ENCODE measurements at places on chromosomes 2 and 18.

DNA sequence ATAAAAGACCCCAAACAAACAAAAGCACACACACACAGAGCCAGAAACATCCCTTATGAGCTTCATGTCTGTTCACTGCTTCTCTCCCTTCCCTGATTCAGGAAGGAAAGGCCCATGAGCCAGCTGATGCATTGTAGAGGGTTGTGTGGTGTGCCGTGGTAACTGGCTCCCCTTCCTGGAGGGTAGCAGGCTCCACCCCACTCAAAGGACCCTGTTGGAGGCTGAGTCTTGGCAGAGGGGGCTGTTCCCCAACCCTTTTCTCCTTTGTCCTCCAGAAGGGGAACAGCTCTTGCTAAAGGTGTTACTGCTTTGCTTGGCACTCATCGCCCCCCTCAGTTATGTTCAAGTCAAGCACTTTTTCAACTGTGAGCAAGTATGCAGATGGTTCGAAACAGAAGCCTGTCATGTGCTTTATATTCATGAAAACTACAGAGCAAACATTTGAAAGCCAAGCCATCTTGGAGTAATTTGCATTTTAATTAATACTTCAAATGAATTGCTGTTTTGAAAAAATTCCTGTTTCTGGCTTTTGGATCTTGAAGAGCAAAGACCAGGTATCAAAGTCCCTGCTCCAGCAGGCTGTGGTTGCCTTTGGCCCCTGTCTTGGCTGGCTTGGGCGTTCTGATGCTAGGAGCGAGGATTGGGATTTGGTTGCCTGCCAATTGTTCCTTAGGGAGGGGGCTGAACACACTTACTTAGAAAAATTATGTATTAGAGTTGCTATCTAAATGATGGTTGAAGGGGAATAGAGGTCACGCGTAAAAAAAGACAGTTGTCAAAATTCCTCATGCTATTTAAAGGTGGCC is 267.8 kb downstream of the TSN start:
- DNase-seq = no peak

- no peak for DNase-seq
Observed at GRCh38 chr2:27390822-27391679, 10.5 kb upstream of the ZNF513 start.

DNA sequence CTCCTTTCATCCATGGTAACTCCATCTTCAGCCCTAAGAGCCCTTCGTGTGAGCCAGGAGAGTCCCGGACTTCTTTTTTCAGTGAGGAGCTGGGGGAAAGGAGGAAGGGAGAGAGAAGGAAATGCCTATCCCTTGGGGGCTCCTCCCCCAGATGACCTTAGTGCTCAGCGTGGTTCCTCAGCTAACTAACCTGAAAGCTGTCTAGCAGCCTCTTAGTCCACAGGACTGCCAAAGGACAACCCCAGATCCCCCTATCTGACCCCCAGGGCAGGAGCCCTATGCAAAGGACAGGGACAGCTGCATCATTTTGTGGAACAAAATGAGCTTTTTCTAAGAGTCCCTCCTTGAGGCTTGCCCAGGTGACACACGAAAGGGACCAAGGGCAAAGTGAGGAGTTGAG is 7.9 kb downstream of the SPR start:
- DNase-seq = no peak

DNA sequence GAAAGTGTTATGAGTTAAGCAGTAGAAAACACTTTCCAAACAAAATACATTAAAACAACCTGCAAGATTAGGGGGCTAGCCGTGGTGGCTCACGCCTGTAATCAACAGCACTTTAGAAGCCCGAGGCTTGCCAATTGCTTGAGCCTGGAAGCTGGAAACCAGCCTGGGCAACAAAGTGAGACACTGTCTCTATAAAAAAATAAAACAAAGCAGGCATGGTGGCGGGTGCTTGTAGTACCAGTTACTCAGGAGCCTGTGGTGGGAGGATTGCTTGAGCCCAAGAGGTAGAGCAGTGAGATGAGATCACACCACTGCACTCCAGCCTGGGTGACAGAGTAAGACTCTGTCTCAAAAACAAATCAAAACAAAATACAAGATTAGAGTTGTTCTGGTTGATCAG is 208.3 kb downstream of the ERBB4 start:
- no peak for DNase-seq

- DNase-seq = no peak
Observed at GRCh38 chr2:170922634-170923494, 6.2 kb upstream of the GORASP2 start.

- no peak for DNase-seq
Observed at GRCh38 chr2:241900251-241901017, 30.9 kb downstream of the RTP5 start.

GRCh38 chr2:30236591-30237238 is 5.4 kb downstream of the LBH start:
- DNase-seq = no peak

- no peak for DNase-seq
Observed at GRCh38 chr2:99636144-99637034, 146.6 kb upstream of the REV1 start.

DNA sequence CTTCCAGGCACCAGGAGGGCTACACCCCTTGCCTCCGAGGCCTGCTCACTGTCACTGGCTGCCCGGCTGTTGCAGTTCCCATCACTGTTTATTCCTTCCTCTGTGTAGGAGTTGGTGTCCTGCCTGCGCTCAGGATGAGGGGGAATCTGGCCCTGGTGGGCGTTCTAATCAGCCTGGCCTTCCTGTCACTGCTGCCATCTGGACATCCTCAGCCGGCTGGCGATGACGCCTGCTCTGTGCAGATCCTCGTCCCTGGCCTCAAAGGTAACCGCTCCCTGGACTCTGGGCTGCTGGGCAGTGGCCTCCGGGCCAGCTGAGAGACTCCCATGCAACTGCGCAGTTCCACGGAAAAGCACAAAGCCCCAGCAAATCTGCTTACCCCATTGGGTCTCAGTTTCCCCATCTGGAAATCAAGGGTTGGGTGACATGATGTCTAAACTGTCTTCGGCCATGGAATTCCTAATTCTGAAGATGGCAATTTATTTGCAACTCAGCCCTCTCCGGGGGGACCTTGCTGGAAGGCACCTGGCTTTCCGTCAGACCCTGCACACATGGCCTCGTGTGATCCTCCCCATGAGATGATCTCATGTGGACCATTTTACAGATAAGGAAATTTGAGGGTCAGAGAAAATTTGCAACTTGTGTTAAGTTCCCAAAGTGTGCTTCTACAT is 9.4 kb downstream of the COLEC11 start:
- DNase-seq = no peak

Data from memory B cell (primary cell).